ENCODE measurements at places on chromosomes 1 and 21.

DNA sequence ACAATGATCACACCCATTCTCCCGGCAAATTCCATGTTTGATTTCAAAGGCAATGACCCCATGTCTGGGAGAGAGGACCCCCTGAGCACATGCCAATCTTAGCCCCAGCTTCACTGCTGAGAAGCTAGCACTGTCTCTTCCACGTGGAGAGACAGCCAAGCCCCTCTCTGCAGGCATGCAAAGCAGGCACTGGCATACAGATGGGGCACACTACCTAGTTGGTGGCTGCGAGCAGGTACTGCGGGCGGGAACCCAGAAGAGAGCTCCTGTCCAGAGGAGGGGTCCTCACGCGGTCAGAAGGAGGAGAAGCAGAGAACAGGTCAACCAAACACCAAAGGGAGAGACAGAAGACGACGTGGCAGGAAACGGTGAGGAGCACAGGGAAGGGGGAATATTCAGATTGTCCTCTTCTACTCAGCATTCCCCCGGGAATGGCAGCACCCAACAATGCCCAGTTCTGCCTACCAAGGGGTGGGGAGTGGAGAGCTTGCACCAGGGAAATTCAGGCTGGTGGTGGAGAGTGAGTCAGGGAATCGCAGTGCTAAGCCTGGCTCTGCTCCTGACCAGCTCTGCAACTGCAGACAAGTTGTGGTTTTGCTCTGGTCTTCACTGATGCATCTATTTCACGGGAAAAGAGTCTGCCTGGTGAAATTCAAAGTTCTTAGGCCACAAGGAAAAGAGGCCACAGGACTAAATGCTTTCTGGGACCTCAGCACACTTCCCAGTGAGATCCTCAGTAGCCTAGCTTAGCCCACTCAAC lies 48.1 kb upstream of the GOLT1A start:
- no peaks in the 10 kb centered on the region for H3K27me3 ChIP-seq
- H3K4me1 ChIP-seq = peaks cover 9% of the 10 kb centered on the region
- no peak overlapping the region for H3K4me3 ChIP-seq

DNA sequence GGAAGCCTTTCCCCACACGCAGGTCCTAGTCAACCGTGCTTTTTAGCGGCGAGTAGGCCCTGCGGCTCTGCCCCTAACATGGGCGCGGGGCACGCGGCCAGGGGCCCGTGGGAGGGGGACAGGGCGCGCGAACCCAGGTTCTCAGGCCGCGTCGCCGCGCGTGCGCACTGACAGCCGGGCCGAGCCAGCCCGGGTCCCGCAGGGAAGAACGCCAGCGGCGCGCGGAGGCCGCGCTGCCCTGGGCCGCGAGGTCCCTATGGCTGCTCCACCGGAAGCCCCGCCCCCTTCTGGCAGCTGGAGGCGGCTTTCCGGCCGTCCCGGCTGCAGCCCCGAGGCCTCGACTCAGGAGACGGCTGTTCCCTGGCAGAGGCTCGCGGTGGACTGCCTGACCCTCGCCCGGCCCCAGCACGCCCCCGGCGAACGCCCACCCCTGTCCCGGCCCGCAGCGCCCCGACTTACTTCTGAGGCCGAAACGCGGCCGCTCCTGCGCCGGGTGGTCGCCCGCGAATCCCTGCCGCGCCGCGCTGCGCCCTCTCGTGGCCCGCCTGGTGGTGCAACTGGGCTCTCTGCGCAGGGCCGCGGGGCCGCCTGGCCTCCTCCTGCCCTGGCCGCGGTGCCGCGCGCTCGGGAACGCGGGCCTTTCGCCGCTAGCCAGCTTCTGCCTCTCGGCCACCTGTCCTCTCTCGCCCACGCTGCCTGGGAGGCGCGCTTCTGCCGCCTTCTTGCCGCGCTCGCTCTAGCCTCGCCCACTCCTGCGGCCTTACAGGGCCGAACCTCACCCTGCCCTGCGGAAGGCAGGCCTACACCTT lies 16.6 kb upstream of the RIPPLY3 start:
- no peaks in the 10 kb centered on the region for H3K36me3 ChIP-seq
- no peaks in the 10 kb centered on the region for H3K4me1 ChIP-seq
- H3K27me3 ChIP-seq = peaks cover 8% of the 10 kb centered on the region

DNA sequence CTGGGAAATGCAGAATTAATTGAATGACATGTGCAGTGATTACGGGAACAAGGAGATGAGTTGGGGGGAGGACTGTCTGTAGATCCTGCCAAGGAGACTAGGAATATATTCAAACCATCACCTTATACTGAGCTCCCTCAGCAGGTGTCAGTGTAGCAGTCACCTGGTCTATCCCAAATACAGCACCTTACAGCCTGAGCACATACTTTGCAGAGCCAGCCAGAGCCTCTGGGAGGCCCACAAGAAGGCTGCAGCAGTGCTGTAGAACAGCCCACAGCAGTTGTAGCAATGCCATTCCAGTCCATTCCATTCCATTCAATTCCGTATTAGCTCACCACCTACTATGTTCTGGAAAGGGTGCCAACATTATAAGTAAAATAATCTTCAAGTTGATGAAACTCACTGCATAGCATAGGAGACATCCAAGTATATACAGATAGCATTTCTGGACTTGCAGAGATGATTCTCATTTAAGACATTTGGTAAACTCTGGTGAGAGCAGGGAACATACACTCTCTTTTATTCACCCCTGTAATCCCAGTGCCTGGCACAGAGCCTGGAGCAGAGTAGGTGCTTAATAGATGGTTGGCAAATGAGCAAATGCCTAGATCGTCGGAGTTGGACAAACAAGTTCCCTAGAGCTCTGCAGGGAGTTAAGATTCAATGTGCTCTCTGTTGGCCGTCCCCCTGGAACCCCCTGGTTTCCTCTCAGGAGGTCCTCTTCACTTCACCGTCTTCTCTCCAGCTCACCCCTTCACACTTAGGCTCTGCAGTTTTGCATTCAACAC lies 44.7 kb downstream of the KCNC4 start:
- DNase-seq = no peak
- no peaks in the 10 kb centered on the region for H3K4me1 ChIP-seq
- H3K4me3 ChIP-seq = no peak overlapping the region
- H3K36me3 ChIP-seq = no peaks in the 10 kb centered on the region

- H3K36me3 ChIP-seq = no peaks in the 10 kb centered on the region
- H3K4me1 ChIP-seq = no peaks in the 10 kb centered on the region
- no peak overlapping the region for H3K27ac ChIP-seq
- H3K27me3 ChIP-seq = no peaks in the 10 kb centered on the region
Measured at GRCh38 chr1:234579967-234580366, 30.0 kb downstream of the IRF2BP2 start.

- H3K27ac ChIP-seq = no peak overlapping the region
- H3K36me3 ChIP-seq = no peaks in the 10 kb centered on the region
- no peak overlapping the region for H3K4me3 ChIP-seq
- no peaks in the 10 kb centered on the region for H3K27me3 ChIP-seq
Measured at GRCh38 chr1:63721531-63722189, 52.2 kb upstream of the ROR1 start.

DNA sequence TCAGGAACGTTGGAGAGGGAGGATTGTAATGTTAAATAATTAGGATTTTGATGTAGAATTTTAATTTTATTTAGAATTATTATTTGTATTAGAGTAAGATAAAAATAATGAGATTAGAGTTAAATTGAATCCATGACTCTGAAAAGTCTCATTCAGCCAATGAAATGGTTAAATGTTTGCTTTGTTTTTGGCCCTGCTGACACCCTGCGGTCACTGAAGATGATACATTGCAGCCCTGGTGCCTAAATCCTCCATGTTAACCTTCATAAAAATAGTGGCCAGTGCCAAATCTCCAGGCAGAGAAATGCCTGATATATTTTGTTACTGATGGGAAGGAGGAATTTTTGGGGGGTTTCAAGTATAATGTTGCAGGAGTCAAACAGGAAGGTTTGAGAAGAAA lies 27.3 kb upstream of the RLF start:
- no peaks in the 10 kb centered on the region for H3K4me1 ChIP-seq
- no peak for DNase-seq
- H3K27ac ChIP-seq = no peak overlapping the region
- no peak overlapping the region for H3K4me3 ChIP-seq
- H3K36me3 ChIP-seq = no peaks in the 10 kb centered on the region

GRCh38 chr21:35217504-35218060 lies 168.5 kb upstream of the RUNX1 start:
- peak; percentile 76 for DNase-seq
- no peaks in the 10 kb centered on the region for H3K36me3 ChIP-seq
- H3K27ac ChIP-seq = no peak overlapping the region
- no peaks in the 10 kb centered on the region for H3K27me3 ChIP-seq
- H3K4me3 ChIP-seq = no peak overlapping the region

- H3K4me1 ChIP-seq = no peaks in the 10 kb centered on the region
- H3K36me3 ChIP-seq = no peaks in the 10 kb centered on the region
- no peak for DNase-seq
- H3K27me3 ChIP-seq = peaks cover 9% of the 10 kb centered on the region
Measured at GRCh38 chr1:220325306-220325995, 53.2 kb upstream of the RAB3GAP2 start.

DNA sequence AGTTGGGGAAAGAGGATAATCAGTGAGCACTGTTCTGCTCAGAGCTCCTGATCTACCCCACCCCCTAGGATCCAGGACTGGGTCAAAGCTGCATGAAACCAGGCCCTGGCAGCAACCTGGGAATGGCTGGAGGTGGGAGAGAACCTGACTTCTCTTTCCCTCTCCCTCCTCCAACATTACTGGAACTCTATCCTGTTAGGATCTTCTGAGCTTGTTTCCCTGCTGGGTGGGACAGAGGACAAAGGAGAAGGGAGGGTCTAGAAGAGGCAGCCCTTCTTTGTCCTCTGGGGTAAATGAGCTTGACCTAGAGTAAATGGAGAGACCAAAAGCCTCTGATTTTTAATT lies 42.7 kb downstream of the YARS1 start:
- no peaks in the 10 kb centered on the region for H3K27me3 ChIP-seq
- peak; percentile 49 for DNase-seq
- peaks cover 74% of the 10 kb centered on the region for H3K36me3 ChIP-seq
- peaks cover 16% of the 10 kb centered on the region for H3K4me1 ChIP-seq
- H3K4me3 ChIP-seq = no peak overlapping the region

DNA sequence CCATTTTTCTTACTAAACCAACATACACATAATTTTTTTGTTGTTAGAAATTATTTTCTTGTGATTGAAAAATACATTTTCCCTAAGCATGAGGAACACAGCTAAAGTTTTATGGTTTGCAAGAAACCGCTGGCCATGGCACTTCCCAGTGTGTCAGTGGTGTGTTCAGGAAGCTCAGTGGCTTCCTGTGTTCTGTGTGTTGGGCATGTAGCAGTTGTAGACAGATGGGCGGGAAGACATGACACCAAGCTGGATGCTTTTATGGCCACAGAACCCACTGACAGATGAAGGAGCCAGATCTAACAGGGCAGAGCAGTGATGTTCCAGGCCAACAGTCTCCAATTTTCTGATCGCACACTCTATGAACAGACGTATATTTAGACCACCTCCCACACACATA lies 119.8 kb downstream of the GALNT2 start:
- no peak for DNase-seq
- H3K27ac ChIP-seq = peak overlapping the region; percentile 45
- peaks cover 9% of the 10 kb centered on the region for H3K4me1 ChIP-seq
- no peak overlapping the region for H3K4me3 ChIP-seq
- no peaks in the 10 kb centered on the region for H3K27me3 ChIP-seq
- no peaks in the 10 kb centered on the region for H3K36me3 ChIP-seq

DNA sequence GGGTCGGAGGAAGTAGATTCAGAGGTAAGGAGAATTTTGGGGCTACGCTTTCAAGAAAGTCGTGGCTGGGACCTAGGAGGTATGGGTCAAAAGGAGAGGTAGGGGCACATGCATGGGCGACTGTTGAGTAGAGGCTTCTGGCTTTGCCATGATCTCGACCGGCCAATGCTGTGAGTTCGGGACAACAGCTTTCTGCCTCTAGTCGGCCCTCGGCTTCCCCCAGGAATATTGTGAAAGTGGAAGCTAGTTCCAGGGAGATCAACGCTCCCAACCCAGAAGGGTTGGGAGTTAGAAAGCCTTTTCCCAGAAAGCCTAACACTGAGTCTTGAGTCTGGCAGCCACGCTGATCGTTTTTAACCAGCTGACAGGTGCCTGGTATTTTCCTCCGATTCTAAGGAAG lies 69.0 kb downstream of the ZNF678 start:
- H3K36me3 ChIP-seq = peaks cover 4% of the 10 kb centered on the region
- no peak for DNase-seq
- H3K27ac ChIP-seq = no peak overlapping the region
- no peaks in the 10 kb centered on the region for H3K4me1 ChIP-seq

- no peak overlapping the region for H3K4me3 ChIP-seq
- H3K36me3 ChIP-seq = no peaks in the 10 kb centered on the region
- peak; percentile 33 for DNase-seq
- no peaks in the 10 kb centered on the region for H3K4me1 ChIP-seq
- peaks cover 28% of the 10 kb centered on the region for H3K27me3 ChIP-seq
Measured at GRCh38 chr1:180909005-180909414, 3.7 kb upstream of the KIAA1614 start.

GRCh38 chr1:229717786-229718576 lies 91.9 kb downstream of the URB2 start:
- H3K36me3 ChIP-seq = no peaks in the 10 kb centered on the region
- no peak for DNase-seq
- H3K4me1 ChIP-seq = no peaks in the 10 kb centered on the region
- H3K27ac ChIP-seq = no peak overlapping the region
- no peaks in the 10 kb centered on the region for H3K27me3 ChIP-seq
- H3K4me3 ChIP-seq = no peak overlapping the region

- H3K4me1 ChIP-seq = peaks cover 7% of the 10 kb centered on the region
- DNase-seq = peak; percentile 79
- no peaks in the 10 kb centered on the region for H3K36me3 ChIP-seq
Measured at GRCh38 chr1:109620401-109620791, 759 bp downstream of the AMPD2 start.

- peak overlapping the region; percentile 62 for H3K27ac ChIP-seq
- peaks cover 88% of the 10 kb centered on the region for H3K36me3 ChIP-seq
- H3K4me3 ChIP-seq = no peak overlapping the region
- H3K4me1 ChIP-seq = peaks cover 69% of the 10 kb centered on the region
Measured at GRCh38 chr1:54375298-54375697, 30.9 kb downstream of the SSBP3 start.

- no peak overlapping the region for H3K4me3 ChIP-seq
- no peaks in the 10 kb centered on the region for H3K4me1 ChIP-seq
- no peaks in the 10 kb centered on the region for H3K36me3 ChIP-seq
- no peak overlapping the region for H3K27ac ChIP-seq
- H3K27me3 ChIP-seq = no peaks in the 10 kb centered on the region
Measured at GRCh38 chr1:241962153-241962552, 4.6 kb downstream of the BECN2 start.

- no peaks in the 10 kb centered on the region for H3K27me3 ChIP-seq
- peaks cover 90% of the 10 kb centered on the region for H3K36me3 ChIP-seq
- peak overlapping the region; percentile 5 for H3K4me3 ChIP-seq
- H3K4me1 ChIP-seq = peaks cover 33% of the 10 kb centered on the region
- DNase-seq = peak; percentile 88
- H3K27ac ChIP-seq = peak overlapping the region; percentile 47
Measured at GRCh38 chr1:208083016-208083714, 161.0 kb downstream of the PLXNA2 start.
